Effector memory CD8-positive, alpha-beta T cell (primary cell): ENCODE measurements at places on chromosomes 4 and X.
A peak's percentile ranks its signal among the peaks of the same experiment; 100 is the strongest.

- DNase-seq: peak; percentile 43
Measured at GRCh38 chrX:101415180-101416145, 7.4 kb downstream of the HNRNPH2 start.

DNA sequence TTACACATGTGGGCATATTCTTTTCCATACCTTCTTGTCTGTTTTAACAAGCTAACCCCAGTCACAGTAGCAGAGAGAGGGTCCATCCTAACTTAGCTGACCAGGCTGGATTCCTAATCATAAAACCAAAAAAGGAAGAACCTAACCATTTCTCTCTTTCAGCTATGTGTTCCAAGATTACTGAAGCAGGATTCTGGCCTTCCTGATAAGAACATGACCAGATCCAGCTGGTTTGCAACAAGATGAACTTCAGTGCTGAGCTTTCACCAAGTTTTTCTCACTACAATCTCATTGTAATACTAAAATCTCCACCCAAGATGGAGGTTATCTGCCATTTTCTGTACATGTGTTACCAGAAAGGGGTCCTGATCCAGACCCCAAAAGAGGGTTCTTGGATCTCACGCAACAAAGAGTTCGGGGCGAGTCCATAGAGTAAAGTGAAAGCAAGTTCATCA lies 20.4 kb upstream of the UBA6 start:
- DNase-seq: no peak

- DNase-seq: no peak
Measured at GRCh38 chrX:109511113-109511512, 25.5 kb upstream of the NXT2 start.

DNA sequence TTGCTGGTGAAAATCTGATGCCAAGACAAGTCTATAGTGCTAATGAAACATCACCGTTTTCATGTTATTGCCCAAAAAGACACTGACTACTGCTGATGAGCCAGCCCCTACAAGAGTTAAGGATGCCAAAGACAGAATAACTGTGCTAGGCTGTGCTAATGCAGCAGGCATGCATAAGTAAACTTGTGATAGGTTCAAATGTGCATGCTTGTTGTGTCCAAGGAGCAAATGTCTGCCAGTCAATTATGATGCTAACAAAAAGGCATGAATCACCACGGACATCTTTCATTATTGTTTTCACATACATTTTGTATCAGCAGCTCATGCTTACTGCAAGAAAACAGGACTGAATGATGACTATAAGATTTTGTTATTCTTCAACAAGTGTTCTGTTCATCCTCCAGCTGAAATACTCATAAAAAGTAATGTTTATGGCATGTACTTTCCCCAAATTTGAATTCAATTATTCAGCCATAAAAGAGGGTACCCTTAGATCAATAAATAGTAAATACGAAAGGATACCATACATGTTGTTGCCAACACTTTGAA lies 306.9 kb upstream of the ARSJ start:
- no peak for DNase-seq

- no peak for DNase-seq
Measured at GRCh38 chrX:52359614-52360232, 9.1 kb upstream of the XAGE2 start.

GRCh38 chr4:173135241-173135847 lies 33.3 kb upstream of the GALNT7 start:
- no peak for DNase-seq

- no peak for DNase-seq
Measured at GRCh38 chr4:69833251-69833650, 26.7 kb downstream of the SULT1E1 start.
